Renal pelvis (tissue), 12 donors: ENCODE measurements at places on chromosomes 1 and 21. TPM values are rescaled to one million over a fixed set of nuclear protein-coding genes. Genes with fewer than 3 reads are reported as not detected.

SGIP1 gene
- polyA plus RNA-seq = 11.7 TPM

FAM131C gene
- 2.4 TPM for polyA plus RNA-seq

SYT6 gene
- polyA plus RNA-seq = 1.6 TPM

KRTAP15-1 gene
- polyA plus RNA-seq = not detected

RPTN gene
- polyA plus RNA-seq = not detected

SPATA1 gene
- 4.0 TPM for polyA plus RNA-seq

SLFNL1 gene
- 0.23 TPM for polyA plus RNA-seq

DSCAM gene
- 0.07 TPM for polyA plus RNA-seq

RHD gene
- polyA plus RNA-seq = 0.94 TPM

CD101 gene
- polyA plus RNA-seq = 2.0 TPM

NPR1 gene
- polyA plus RNA-seq = 76.0 TPM

ZNF695 gene
- 3.1 TPM for polyA plus RNA-seq

IKBKE gene
- polyA plus RNA-seq = 6.6 TPM

DDR2 gene
- 21.6 TPM for polyA plus RNA-seq

HPCAL4 gene
- polyA plus RNA-seq = 0.62 TPM

FALEC gene
- 0.52 TPM for polyA plus RNA-seq

RAD54L gene
- polyA plus RNA-seq = 16.6 TPM

CRP gene
- not detected for polyA plus RNA-seq

VCAM1 gene
- 29.5 TPM for polyA plus RNA-seq

SUCO gene
- 65.4 TPM for polyA plus RNA-seq

LRRC8C gene
- polyA plus RNA-seq = 6.6 TPM

GPR3 gene
- polyA plus RNA-seq = 0.84 TPM

NIBAN1 gene
- 3.4 TPM for polyA plus RNA-seq

AMY2A gene
- polyA plus RNA-seq = not detected

RASSF5 gene
- polyA plus RNA-seq = 5.0 TPM

VASH2 gene
- 21.5 TPM for polyA plus RNA-seq

CFHR4 gene
- polyA plus RNA-seq = not detected

LYPD8 gene
- not detected for polyA plus RNA-seq

AJAP1 gene
- 1.2 TPM for polyA plus RNA-seq

LIN28A gene
- polyA plus RNA-seq = 0.12 TPM

NID1 gene
- polyA plus RNA-seq = 150 TPM

PKP1 gene
- 0.13 TPM for polyA plus RNA-seq

STMN1 gene
- 1,042 TPM for polyA plus RNA-seq

BTG2 gene
- polyA plus RNA-seq = 119 TPM

F3 gene
- 64.1 TPM for polyA plus RNA-seq

IGSF9 gene
- polyA plus RNA-seq = 24.2 TPM

GPR37L1 gene
- 0.09 TPM for polyA plus RNA-seq

OR2AK2 gene
- not detected for polyA plus RNA-seq

RAB13 gene
- polyA plus RNA-seq = 153 TPM

SLC22A15 gene
- 5.8 TPM for polyA plus RNA-seq

TNNT2 gene
- 78.9 TPM for polyA plus RNA-seq

TEX38 gene
- polyA plus RNA-seq = 0.34 TPM

CTSK gene
- 23.5 TPM for polyA plus RNA-seq

EXTL1 gene
- polyA plus RNA-seq = 1.7 TPM

FCRL5 gene
- polyA plus RNA-seq = 0.05 TPM

PADI1 gene
- polyA plus RNA-seq = 0.06 TPM

LDLRAD1 gene
- polyA plus RNA-seq = not detected

PSRC1 gene
- polyA plus RNA-seq = 30.7 TPM

MIXL1 gene
- polyA plus RNA-seq = 0.45 TPM

PLA2G2C gene
- polyA plus RNA-seq = not detected

GJB4 gene
- 0.10 TPM for polyA plus RNA-seq

OR2T11 gene
- 0.04 TPM for polyA plus RNA-seq

FAM3B gene
- polyA plus RNA-seq = 15.8 TPM

CLCA4 gene
- not detected for polyA plus RNA-seq
